Hair follicle dermal papilla cell (primary cell): ENCODE measurements at places on chromosomes 13 and 19. TPM values are rescaled to one million over a fixed set of nuclear protein-coding genes. Genes with fewer than 3 reads are reported as not detected.

Gene CBY2
- total RNA-seq, result not detected in 2 replicates

Gene CYP2A6
- total RNA-seq, result not detected in 2 replicates

Gene MAMSTR
- 0.97 and 1.5 TPM in 2 replicates for total RNA-seq

Gene UGGT2
- total RNA-seq, result 39.7 and 52.6 TPM in 2 replicates

Gene APC2
- total RNA-seq, result 0.49 and 0.81 TPM in 2 replicates

Gene ADGRE2
- 0.16 TPM in 1 of 2 replicates, not detected in the other for total RNA-seq

Gene DOHH
- total RNA-seq, result 9.7 and 10.1 TPM in 2 replicates

Gene LIM2
- total RNA-seq, result not detected in 2 replicates

Gene MED25
- 24.2 and 25.6 TPM in 2 replicates for total RNA-seq

Gene ZSCAN1
- total RNA-seq, result not detected in 2 replicates

Gene IGFL2
- total RNA-seq, result not detected in 2 replicates

Gene FCGBP
- 0.32 and 0.36 TPM in 2 replicates for total RNA-seq

Gene HCST
- 0.81 TPM in 1 of 2 replicates, not detected in the other for total RNA-seq

Gene CCDC8
- 12.8 and 27.4 TPM in 2 replicates for total RNA-seq

Gene COX7A1
- 13.3 and 14.1 TPM in 2 replicates for total RNA-seq

Gene CALR3
- not detected in 2 replicates for total RNA-seq

Gene MED4
- total RNA-seq, result 18.3 and 22.7 TPM in 2 replicates

Gene LRRC8E
- 13.7 and 13.8 TPM in 2 replicates for total RNA-seq

Gene LSM14A
- 66.9 and 73.2 TPM in 2 replicates for total RNA-seq

Gene FPR3
- total RNA-seq, result not detected in 2 replicates

Gene TBC1D4
- 35.2 and 43.0 TPM in 2 replicates for total RNA-seq

Gene CEACAM8
- not detected in 2 replicates for total RNA-seq

Gene MBNL2
- 76.6 and 84.7 TPM in 2 replicates for total RNA-seq

Gene GRK1
- total RNA-seq, result not detected in 2 replicates

Gene FXYD7
- total RNA-seq, result not detected in 2 replicates

Gene FGF21
- not detected in 2 replicates for total RNA-seq

Gene HSPB6
- 13.6 and 14.8 TPM in 2 replicates for total RNA-seq

Gene LGALS14
- not detected in 2 replicates for total RNA-seq

Gene KLK15
- total RNA-seq, result not detected in 2 replicates

Gene TBXA2R
- total RNA-seq, result 5.8 and 6.0 TPM in 2 replicates

Gene METTL21C
- not detected in 2 replicates for total RNA-seq

Gene PSG2
- 0.65 and 2.4 TPM in 2 replicates for total RNA-seq

Gene ADGRE3
- total RNA-seq, result not detected in 2 replicates

Gene CASP14
- total RNA-seq, result 0.12 TPM in 1 of 2 replicates, not detected in the other

Gene KCTD4
- 2.4 and 4.6 TPM in 2 replicates for total RNA-seq
